Effector memory CD4-positive, alpha-beta T cell (primary cell): ENCODE measurements at places on chromosomes 3 and 15.

DNA sequence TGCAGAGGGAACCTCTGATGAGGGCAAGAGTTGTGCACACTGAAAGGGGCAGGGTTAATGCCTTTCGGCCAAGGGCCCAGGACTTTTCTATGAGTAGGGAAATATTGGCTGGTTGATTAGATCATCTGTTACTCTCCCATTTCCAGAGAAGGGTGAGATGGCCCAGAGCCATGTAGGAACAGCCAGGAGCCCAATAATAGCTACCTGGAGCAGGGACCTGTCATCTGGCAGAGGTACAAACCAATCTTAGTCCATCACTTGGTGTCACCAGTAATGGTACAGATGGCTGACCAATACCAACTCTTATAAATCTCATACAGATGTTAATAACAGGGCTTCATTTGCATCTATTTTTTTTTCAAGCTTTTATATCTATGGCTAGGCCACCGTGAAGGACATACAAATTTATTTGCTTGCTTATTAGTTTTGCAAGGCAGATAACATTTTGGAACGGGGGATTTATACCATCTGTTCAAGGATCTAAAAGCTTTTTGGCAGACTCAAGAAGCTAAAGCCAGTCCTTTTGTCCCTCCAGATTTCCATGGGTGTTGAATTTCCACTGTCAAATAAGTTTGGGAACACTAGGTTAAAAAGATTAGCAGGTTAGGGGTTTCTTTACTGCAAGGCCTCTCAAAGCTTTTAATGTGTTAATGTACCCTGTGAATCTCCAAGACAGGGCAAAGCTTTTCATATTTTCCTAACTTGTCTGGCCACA, 79.3 kb downstream of the TNIK start:
- DNase-seq, result no peak

DNA sequence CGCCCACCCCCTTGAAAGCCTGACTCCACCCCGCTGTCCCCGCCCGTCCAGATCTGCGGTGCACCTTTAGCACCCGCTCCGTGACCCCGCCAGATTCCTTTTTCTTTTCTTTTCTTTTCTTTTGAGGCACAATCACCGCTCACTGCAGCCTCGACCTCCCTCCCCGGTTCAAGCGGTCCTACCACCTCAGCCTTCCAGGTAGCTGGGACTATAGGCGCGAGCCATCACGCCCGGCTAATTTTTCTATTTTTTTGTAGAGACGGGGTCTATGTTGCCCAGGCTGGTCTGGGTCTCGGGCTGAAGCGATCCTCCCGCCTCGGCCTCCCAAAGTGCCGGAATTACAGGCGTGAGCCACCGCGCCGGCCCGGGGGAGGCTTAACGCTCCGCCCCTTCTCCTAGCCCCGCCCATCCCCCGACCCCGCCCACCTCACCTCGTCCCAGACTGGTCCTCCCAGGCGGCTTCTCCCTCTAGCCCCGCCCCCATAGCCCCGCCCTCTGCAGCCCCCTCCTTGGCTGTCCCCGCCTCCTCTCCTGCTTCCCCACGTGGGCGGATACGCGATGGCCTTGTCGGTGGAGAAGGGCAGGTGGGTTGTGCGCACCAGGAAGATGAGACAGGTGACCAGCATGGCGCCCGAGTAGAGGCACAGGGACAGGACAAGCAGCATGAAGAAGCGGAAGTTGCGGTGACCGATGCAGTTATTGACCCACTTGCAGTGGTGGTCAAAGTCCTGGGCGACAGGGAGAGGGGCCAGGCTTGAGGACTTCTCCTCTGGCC, 3.2 kb downstream of the ZDHHC19 start:
- peak; percentile 62 for DNase-seq

DNA sequence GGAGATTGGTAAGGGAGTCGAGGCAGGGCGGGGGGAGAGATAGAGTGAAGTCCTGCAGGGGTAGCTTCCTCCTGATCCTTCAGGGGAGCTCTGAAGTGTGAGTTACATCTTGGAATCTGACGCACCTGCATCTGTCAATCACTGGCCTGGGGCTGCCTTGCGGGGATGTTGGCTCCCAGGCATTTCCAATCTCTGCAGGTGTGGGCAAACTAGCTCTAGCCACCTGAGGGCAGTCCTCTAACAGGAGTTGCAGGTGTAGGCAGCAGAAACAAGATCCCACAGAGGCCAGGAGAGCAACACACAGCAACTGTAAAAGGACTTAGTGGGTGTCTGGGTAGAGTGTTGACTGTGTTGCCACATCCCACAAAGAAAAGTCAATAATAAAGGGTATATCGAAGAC, 63.6 kb downstream of the ZNF621 start:
- DNase-seq, result no peak

DNA sequence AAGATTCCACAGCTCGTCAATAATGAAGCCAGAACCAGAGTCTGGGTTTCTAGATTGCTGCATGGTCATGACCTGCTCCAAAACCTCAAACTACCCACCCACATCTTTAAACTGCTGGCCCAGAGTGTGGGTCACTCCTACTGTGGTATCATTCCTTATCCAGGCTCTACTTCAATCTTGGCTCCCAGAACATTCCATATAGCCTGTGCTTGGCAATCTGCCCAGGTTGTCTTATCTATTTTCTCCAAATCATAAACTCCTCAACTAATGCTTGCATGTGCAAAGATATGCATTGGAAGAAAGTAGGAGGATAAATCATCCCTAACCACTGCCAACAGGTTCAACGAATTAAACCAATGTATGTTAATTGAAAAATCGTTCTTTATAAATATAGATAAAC, 169.7 kb downstream of the ANXA2 start:
- no peak for DNase-seq

DNA sequence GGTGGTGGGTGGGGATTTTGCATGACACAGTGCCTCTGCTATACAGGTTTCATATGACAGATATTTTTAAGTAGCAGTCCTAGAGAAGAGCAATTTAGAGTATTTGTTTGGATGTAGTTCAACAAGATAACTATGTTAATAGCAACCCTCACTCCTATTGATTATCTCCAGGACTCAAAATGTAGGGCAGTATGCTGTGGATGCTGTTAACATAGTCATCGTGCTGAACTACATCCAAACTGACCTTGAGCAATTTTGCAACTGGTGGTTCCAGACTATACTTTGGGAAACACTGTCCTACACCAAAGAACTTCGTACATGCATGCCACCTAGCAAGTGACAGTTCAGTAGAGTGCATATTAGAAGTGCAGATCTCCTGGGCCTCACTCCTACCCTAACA, 117.6 kb downstream of the IL5RA start:
- no peak for DNase-seq

- DNase-seq, result no peak
These were observed 203.8 kb downstream of the RORA start for GRCh38 chr15:61025308-61025707.

DNA sequence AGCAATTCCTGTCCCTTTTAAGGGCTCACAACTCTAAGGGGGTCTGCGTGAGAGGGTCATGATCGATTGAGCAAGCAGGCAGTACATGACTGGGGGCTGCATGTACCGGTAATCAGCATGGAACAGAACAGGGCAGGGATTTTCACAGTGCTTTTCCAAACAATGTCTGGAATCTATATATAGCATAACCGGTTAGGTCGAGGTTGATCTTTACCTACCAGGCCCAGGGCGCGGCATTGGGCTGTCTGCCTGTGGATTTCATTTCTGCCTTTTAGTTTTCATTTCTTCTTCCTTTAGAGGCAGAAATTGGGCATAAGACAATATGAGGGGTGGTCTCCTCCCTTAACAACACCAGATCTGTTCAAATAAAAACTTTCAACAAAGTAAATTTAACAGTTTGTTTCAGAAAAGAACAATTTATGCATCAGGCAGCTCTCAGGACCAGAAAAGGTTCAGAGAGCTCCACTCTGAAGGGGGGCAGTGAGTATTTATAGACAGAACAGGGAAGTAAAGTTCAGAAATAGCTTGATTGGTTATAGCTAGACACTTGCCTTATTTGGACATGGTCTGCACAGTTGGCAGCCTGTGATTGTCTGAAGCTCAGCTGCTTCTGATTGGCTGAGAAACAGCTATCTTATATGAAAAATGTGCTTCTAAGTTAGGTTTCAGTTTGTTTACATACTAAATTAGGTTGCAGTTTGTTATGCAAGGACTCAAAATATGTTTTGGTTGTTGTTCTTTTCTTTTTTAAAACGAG, 17.2 kb upstream of the B4GALT4 start:
- DNase-seq, result no peak

GRCh38 chr3:179149406-179149867, 1.3 kb downstream of the PIK3CA start:
- DNase-seq, result peak; percentile 33
